ENCODE measurements at places on chromosomes 12 and 14.

DNA sequence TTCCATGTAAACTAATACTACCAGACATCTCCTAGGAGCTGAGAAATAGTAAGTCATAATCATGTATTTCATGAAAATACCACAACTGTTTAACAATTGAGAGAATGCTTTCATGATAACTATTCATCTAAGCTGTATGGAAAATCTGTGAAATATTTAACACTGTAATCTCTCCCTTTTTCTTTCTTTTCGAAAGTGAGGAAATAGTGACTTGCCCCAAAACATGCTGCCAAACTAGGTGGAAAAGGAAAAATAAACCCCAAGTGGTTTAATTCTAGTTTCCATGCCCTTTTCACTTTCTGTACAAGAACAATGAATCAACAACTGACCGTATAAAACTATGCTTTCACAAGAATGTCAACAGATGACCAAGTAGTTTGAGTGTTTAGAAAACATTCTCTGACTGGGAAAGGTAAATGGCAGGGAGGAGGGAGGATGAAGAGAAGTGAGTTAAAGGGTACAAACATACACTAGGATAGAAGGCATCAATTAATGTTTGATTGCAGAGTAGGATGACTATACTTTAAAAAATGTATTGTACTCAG is 147.5 kb upstream of the AVPR1A start:
- DNase-seq = no peak

DNA sequence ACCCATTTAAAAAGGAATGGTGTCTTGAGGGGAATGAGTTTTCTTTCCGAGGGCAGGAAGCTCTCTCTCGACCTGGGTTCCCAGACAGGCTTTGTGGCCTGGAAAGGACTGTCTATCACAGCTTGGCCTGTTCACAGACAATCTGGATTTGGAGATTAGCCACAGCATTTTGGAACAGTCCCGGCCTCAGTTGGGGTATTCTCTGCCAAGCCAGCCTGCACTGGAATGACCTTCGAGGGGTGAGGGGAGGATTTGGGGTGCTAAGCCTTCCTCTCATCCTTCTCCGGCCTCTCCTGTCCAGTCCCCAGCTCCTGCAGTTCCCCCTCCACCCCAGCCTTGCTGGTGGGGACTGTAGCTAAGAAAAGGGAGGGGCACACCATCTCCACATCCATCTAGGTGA is 13.0 kb downstream of the TBX5 start:
- no peak for DNase-seq

GRCh38 chr12:45966486-45966885 is 23.9 kb downstream of the SCAF11 start:
- DNase-seq = peak; percentile 77

- peak; percentile 4 for DNase-seq
Observed at GRCh38 chr12:29782871-29783772, 620 bp downstream of the TMTC1 start.

GRCh38 chr12:22059976-22060647 is 14.1 kb downstream of the CMAS start:
- DNase-seq = no peak

GRCh38 chr14:58712357-58712756 is 74.6 kb downstream of the DACT1 start:
- DNase-seq = peak; percentile 39

DNA sequence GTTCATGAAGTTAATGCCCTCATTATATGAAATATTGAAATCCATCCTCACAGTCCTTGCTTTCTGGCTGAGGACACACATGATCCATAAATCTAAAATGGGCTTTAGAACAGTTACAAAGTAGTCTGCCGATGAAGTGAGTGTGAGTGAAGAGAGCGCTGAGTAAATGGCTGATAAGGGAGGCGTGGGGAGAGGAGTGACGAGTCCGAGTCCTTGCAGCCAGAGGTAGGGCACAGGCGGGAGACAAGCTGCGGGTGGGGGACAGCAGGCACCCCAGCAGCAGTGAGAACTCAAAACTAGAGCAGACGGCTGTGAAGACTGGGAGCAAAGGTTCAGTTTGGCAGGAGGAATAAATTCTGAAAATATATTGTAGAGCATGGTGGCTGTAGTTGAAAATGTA is 140.1 kb upstream of the ATP2B1 start:
- no peak for DNase-seq

- no peak for DNase-seq
Observed at GRCh38 chr12:132255642-132256041, 73.7 kb downstream of the GALNT9 start.

DNA sequence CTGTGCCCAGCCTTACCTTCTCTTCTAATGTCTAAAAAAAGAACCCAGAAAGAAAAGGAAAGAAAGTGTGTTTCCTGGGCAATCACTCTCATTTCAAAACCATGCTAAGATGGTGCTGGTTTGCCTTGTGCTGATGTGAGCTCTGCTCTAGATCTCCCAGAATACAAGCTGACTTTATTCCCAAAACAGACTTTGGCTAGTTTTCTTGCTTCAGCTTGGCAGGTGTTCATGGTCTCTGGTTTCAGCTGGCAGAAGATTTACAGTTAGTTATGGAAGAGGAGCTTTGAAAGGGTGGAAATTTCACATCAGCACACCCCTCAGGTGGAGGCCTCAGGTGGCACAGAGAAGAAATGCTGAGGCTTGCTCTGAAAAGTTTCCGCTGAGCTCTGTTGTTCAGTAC is 34.4 kb downstream of the PPP1R36 start:
- DNase-seq = no peak

DNA sequence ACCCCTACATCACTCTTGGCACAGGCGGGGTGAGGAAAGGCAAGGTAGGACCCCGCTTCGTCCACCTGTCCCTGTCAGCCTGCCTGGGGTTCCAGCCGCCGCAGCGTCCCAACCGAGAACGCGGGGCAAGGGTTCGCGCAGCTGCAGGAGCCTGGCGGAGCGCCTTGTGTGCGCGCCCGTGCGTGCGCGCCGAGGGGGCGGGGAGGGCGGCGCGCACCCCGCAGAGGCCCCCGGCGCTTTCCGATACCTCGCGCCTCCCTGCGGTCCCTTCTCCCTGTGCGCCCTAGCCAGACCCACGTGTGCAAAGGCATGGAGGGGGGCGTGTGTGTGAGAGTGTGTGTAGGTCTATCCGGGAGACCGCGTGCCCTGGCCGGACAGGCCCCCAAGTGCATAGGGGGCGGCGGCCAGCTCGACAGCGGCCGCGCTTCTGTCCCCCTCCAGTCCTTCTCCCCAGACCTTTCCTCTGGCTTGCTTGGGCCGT is 122.4 kb downstream of the TSPAN9 start:
- DNase-seq = peak; percentile 23

DNA sequence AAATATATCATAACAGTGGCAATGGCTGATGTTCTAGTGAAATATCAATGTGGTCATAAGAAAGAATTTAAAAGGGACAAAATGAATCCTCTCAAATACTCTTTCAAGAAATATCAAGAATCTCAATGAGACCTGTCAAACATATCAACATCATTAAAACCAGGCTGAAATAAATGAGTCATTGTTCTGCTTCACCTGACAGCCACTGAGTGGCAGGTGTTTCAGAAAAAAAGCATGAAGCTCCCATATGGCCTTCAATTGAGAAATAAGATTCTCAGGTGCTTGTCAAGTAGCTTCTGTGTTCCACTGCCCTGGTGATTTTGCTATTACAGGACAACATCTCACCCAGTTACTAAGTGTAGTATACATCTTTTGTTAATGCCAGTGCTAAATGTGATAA is 21.5 kb downstream of the ANAPC5 start:
- no peak for DNase-seq

- no peak for DNase-seq
Observed at GRCh38 chr14:105074601-105075053, 9.4 kb upstream of the GPR132 start.

GRCh38 chr12:121788176-121788818 is 5.2 kb downstream of the RHOF start:
- no peak for DNase-seq

DNA sequence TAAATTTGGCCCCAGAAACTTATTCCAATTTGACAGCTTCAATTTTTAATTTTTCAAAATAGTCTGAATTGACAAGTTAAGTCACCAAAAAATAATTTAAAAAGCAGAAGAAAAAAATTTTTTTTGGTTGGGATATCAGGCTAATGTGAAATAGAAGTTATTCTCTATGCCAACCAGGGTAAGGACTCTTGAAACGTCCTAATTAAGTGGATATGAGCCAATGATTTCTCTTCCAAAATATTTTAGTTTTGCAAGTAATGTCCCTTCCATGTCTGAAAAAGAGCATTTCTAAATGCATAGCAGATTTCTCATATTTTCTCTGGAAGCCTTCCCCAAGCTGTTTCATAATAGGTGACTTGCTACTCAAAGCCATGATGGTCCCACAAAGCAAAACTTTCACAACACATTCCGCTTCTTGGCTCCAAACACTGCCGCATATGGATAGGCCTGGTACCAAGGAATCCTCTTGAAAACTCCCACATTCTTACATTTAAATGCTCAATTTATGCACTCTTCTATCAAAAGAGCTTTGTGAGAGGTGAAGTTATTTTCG is 65.1 kb downstream of the SIX6 start:
- DNase-seq = peak; percentile 72

DNA sequence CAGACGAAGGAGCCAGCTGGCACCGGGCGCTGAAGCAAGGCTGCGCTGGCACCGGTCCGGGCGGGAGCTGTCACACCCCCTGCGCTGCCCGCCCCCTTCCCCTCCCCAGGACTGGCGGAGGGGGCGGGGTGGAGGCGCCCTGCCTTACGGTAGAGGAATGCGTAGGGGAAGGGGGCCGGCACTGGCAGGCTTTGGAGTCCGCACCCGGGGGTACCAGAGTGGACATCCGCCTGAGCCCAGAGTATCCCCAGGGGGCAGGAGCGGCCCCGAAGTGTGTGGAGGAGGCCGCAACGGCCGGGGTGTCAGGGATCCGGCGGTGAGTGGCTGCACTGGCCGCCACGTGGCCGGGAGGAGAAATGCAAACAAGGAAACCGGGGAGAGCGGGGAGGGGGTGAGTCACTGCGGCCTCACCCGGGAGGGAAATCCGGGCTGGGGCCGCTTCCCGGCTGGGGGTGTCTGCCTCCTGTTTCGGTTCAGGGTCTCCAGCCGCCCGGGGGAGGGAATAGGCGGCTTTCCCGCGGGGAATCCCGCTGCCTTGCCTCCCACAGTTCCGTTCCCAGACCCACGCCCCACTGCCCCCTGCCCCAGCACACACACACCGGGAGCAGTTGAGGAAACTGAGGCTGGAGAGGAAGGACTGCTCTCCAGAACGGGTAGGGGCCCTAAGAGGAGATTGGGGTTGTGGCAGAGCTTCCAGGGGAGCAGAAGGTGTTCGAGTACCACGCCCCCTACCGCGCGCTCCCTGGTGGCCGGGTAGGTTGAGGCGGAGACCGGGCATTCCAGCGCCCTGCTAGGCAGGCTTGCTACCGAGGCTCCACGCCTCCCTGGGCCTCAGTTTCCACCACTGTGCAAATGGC is at the start of gene RAPGEF3:
Gene RAPGEF3, minus strand, starts transcription at position 47 of the 857 bp plus-strand sequence. CDS start 324 bp downstream, outside the sequence.
- DNase-seq = peak; percentile 84

DNA sequence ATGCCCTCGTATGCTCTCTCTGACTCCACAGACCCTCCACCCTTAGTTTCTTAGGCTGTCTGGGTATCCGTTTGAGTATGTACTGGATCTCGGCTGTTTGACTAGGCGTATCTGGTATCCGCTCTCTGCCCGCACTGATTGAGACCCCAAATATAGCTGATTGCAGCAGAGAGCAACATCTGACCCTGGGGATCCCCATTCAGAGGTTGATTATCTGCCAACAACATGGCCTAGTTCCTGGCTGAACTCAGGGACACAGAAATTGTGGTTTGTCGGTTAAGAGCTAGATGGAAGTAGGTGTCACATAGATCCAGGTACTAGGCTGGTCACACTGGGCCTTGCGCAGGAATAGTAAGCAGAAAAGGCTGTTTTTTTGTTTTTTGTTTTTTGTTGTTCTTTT is 359.9 kb downstream of the FUT8 start:
- DNase-seq = no peak

GRCh38 chr14:75141967-75142366 is 15.1 kb upstream of the NEK9 start:
- DNase-seq = peak; percentile 27

- no peak for DNase-seq
Observed at GRCh38 chr14:22210906-22211305, 378.1 kb downstream of the DAD1 start.

- DNase-seq = peak; percentile 84
Observed at GRCh38 chr12:91778938-91779400, 366.7 kb downstream of the BTG1 start.

DNA sequence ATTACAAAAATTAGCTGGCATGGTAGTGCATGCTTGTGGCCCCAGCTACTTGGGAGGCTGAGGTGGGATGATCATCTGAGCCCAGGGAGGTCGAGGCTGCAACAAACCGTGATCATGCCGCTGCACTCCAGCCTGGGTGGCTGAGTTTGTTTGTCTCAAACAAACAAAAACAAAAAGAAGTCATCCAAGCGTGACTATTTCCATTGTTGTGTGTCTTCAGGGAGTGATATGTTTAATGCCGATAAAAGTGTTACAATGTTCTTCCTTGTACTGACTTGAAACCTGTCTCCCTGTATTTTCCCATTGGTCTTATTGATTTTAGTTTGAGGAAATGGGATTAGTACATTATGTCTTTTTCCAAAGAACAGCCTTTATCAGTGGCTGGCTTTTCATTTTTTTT is 75.6 kb upstream of the USP44 start:
- no peak for DNase-seq

DNA sequence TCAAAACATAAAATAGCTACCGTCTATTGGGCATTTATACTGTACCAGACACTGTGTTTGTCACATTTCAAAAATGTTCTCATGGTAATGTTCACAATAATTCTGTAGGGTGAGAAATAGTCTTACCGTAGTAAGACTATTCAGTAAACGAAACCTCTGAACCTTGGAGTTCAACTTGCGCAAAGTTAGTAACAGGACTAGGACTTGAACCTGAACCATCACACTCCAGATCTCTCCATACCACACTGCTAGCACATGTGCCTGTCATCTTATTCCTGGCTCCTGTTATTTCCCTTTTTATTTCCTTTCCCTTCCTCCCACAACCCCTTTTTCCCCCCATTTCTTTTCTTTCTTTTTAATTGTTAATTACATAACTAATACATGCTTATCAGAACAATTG is 65.4 kb downstream of the PLEKHA5 start:
- no peak for DNase-seq

DNA sequence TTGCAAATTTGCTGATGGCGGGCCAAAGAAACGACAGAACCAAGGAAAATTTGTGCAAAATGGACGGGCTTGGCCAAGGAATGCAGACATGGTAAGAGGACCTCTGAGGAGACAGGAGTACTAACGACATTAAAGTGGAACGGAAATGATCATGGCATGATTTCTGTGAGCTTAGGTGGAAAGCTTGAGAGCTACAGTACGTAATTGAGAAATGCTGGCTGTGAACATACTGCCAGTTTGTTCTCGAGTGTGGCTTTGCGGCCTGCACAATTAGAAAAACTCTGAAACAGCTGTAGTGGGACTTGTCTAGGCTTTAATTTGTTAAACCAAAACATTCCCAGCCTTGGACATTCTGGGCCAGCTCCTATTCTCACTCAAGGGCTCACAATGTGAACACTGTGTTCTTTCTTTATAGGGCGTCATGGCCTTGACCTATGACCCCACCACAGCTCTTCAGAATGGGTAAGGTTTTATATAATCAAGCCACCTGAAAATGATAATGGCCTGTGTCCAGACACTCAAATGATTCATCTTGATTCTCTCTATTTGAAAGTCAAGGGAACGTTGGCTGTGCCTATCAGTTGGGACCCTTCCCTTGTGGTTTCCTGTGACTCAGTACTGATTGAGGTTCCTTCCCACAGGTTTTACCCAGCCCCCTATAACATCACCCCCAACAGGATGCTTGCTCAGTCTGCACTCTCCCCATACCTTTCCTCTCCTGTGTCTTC is 48.5 kb downstream of the BAZ2A start:
- peak; percentile 45 for DNase-seq
